ENCODE measurements at places on chromosomes 7 and 10.

DNA sequence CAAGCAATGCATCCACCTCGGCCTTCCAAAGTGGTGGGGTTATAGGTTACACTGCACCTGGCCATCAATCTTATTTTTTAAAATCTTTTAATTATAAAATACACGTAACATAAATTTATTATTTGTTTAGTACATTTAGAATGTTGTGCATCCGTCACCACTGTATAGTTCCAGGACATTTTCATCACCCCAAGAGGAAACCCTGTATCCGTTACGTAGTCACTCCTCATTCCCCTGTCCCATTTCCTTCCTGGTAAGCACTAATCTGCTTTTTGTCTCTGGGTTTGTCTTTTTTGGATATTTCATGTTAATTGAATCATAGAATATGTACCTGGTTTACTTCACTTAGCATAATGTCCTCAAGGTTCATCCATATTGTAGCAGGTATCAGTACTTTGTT, 51.2 kb downstream of the MAPK8 start:
- no peak for DNase-seq

- DNase-seq, result no peak
These were observed 16.0 kb downstream of the EGFR start for GRCh38 chr7:55034776-55035175.

DNA sequence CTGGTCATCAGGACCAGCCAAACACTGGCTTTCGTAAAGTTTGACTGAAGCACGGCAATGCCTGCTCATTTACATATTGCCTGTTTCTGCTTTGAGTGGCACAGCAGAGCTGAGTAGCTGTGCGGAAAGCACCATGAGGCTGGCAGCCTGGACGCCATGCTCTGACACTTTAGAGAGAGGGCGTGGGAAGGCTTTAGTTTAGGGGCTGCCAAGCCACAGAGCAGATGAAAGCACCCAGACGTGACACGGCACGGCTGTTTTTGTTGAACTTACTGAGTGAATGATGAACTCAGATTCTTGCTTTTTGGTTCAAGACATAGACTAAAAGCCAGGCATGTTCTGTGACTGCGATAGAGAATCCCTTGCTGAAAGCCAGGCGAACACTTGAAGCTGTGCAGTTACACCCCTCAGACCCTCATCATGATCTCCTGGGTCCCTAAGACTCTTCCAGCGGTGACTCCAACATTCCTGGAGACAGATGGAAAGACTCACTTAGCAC, 182.1 kb downstream of the ZMYND11 start:
- DNase-seq, result no peak

- no peak for DNase-seq
These were observed 52.0 kb downstream of the STK32C start for GRCh38 chr10:132255489-132256344.

- peak; percentile 53 for DNase-seq
These were observed 701 bp upstream of the GBX1 start for GRCh38 chr7:151168003-151168786.

GRCh38 chr7:25665374-25665773, 437.1 kb upstream of the NPVF start:
- DNase-seq, result no peak

GRCh38 chr7:156493942-156494341, 146.6 kb upstream of the RNF32 start:
- no peak for DNase-seq

DNA sequence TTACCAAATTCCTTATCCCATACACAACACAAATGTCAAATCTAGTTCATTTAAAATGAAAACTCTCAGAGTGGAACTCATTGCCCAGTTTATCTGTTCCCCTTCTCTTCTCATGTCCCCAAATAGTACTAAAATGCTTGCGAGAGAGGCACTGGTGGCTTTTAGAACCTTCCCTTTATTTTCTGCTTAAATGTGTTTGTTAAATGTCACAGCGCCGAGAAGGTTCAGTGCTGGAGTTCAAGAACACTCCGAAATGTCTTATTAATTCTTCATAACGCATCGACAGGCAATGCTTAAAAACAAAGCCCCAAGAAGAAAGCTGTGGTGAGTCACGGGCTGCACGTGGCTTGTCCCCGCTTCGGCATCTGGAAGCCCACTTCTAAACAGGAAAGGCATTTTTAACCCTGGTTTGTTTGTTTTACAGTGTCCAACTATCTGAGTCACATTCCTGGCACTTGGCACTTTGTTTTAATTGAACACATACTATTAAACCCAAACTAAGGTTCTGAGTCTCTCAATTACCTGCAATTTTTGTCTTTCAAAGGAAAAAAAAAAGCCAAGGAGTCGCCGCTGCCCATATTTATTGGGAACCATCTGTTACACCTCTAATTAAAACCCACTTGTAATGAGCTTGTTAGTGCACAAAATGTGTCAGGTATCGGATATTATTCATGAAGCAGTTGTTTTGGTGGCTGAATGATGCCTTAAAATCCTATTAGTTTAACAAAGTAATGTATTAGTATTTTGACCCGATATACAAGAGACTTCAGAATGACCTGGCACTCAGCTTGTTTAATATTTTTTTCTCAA, 49.9 kb upstream of the MGMT start:
- no peak for DNase-seq

GRCh38 chr10:5730766-5731165, 46.1 kb downstream of the TASOR2 start:
- no peak for DNase-seq

DNA sequence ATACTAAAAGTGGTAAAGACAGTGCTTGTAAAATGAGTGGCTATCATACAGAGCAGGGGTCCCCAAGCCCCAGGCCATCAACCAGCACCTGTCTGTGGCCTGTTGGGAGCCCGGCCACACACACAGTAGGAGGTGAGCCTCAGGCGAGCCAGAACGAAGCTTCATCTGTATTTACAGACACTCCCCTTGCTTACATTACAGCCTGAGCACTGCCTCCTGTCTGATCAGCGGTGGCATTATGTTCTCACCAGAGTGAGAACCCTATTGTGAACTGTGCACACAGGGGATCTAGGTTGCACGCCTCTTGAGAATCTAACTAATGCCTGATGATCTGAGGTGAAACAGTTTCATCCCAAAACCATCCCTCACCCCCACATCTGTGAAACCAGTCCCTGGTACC, 58.7 kb downstream of the ITGA8 start:
- DNase-seq, result no peak

GRCh38 chr7:32116436-32116835, 46.2 kb upstream of the PDE1C start:
- DNase-seq, result no peak

- DNase-seq, result no peak
These were observed 115.8 kb downstream of the THSD7A start for GRCh38 chr7:11716185-11716584.

DNA sequence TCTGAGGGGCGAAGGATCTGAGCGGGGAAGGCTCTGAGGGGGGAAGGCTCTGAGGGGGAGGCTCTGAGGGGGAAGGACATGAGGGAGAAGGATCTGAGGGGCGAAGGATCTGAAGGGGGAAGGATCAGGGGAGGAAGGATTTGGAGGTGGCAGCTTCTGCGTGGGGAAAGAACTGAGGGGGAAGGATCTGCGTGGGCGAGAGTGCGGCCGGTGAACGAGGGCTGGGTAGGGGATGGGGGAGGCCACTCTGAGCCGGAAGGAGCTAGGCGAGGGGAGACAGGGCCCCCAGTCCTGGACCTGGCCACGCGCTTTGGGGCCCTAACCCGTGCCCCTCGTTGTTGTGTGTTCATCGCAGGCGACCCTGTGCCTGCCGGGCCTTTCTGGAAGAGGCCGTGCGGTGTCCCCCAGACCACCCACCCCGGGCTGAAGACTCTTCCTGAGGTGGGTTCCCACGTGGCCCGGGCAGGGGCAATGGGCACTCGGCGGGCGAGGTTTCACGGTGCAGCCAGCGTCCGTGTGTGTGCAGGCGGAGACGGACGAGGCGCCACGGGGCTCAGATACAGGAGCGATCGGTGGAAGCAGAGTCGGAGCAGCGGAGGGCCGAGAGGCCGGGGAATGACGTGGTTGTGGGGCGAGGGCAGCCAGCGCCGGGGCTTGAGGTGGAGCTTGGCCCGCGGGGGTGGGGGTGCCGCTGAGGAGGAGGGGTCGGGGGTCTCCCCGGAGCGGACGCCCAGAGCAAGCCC, 2.0 kb downstream of the CALY start:
- DNase-seq, result no peak

GRCh38 chr7:87364246-87364645, 18.8 kb downstream of the CROT start:
- no peak for DNase-seq

GRCh38 chr7:95881597-95881996, 109.2 kb downstream of the DYNC1I1 start:
- DNase-seq, result no peak

GRCh38 chr7:99272476-99273045, at the start of gene MYH16:
Gene MYH16, plus strand, starts transcription at chr7:99272839.
- DNase-seq, result no peak

DNA sequence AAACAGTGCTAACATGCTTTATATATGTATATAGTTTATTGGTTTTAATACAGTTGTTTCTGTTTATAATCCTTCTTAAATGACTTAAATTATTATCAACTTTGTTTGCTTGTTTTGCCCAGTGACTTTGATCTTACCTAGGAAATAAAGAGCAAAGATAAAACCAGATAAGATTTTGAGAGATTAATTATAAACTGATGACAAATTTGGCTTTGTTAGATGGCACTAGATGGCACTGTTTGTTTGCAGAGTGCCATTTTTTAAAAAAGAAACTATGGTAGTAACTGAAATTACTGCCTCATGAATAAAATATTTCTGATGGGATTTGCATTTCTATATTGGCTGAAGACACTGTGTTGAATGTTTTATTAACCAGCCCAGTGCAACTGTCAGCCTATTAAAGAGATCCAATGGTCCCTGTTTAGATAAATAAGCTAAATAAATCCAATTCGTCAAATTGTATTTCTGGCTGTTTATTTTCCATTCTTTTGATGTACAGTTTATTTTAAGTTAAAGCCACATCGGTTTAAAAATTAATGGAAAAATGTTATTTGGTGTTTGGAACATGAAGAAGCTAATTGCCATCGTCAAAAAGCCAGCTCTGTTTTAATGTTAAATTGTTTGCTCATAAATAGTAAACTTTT, 28.7 kb downstream of the VTI1A start:
- DNase-seq, result no peak

DNA sequence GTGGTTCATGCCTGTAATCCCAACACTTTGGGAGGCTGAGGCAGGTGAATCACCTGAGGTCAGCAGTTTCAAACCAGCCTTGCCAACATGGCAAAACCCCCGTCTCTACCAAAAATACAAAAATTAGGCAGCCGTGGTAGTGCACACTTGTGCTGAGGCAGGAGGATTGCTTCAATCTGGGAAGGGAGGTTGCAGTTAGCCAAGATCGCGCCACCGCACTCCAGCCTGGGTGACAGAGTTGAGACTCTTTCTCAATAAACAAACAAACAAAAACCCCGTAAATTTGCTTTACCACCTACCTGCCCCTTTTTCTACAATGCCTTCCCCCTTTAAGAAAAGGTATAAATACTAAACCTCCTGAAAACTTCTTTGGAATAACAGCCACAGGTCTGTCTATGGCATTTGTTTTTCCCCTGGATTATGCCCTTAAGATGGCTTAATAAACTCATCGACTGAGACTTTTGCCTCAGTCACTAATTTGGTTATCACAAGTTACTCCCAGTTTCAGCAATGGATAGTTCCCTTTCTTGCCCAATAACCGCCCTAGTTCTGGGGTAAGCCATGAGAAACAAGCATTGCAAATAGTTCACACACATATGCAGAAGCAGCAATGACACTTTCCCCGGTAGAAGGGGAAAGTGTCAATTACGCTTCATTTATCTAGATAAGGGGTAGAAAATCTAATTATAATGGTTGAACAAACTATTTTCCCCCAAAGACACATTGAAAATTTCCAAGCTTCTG, 52.8 kb upstream of the SVIL start:
- DNase-seq, result no peak

- DNase-seq, result no peak
These were observed 94.3 kb upstream of the AGBL3 start for GRCh38 chr7:134891696-134892678.

DNA sequence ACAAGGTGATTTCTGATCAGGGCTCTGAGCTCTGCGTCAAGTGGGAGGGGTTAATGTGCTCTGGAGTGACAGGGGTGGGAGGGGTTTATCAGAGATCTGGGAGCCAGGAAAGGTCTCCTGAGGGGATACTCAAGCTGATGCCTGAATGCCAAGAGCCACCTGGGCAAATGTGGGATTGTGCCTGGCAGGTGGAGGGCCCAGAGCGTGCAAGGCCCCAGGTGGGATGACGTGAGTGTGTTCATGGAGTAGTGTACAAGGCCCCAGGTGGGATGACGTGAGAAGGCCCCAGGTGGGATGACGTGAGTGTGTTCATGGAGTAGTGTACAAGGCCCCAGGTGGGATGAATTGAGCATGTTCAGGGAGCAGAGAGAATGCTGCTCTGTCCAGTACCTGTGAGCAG, 610.3 kb downstream of the PTPRN2 start:
- DNase-seq, result no peak

- no peak for DNase-seq
These were observed 148.6 kb downstream of the IMMP2L start for GRCh38 chr7:111413739-111414138.

- no peak for DNase-seq
These were observed 84.5 kb downstream of the ATXN7L1 start for GRCh38 chr7:105791926-105792325.

- DNase-seq, result no peak
These were observed 31.8 kb downstream of the GPRIN2 start for GRCh38 chr10:46524472-46525176.

- DNase-seq, result no peak
These were observed 1.9 kb upstream of the BHLHA15 start for GRCh38 chr7:98209166-98209920.

DNA sequence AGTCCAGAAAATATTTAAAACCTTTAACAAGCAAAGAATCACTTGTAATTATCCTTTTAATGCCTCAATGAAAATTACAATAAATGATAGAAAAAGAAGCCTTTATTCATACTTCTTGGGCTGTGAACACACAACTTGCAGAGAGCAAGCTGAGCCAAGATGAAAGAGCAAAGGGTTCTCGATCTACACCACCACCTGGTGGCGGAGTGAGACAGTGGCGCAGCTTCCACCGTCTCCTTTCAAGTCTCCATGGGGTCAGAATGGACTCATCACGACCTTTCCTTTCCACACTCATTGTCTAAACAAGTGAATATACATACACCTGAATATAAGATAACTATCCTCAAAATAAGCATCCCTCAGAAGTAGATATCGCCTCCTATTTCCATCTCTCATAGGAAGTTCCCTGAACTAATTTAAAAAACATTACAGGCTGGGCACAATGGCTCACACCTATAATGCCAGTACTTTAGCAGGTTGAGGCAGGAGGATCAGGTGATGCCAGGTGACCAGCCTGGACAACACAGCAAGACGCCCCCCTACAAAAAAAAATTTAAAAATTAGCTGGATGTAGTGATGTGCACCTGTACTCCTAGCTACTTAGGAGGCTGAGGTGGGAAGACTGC, 40.7 kb downstream of the ATE1 start:
- peak; percentile 66 for DNase-seq

GRCh38 chr7:115654384-115655214, 376.0 kb downstream of the TFEC start:
- DNase-seq, result no peak

GRCh38 chr10:75987616-75988015, 556.2 kb downstream of the LRMDA start:
- DNase-seq, result no peak

GRCh38 chr10:17061418-17061817, 68.2 kb downstream of the CUBN start:
- no peak for DNase-seq

- no peak for DNase-seq
These were observed 96.9 kb downstream of the TES start for GRCh38 chr7:116307253-116307652.

Measured in neural crest cell (in vitro differentiated cells).